Endothelial cell of umbilical vein (primary cell): ENCODE measurements at places on chromosomes 3 and 15. TPM values are rescaled to one million over a fixed set of nuclear protein-coding genes. Genes with fewer than 3 reads are reported as not detected.

GADL1 gene
- not detected in 2 replicates for total RNA-seq

QARS1 gene
- total RNA-seq, result 261 and 285 TPM in 2 replicates

SEMA4B gene
- 7.1 and 7.8 TPM in 2 replicates for total RNA-seq

FBXW12 gene
- not detected in 2 replicates for total RNA-seq

MUSTN1 gene
- total RNA-seq, result 0.62 and 2.2 TPM in 2 replicates

RTP1 gene
- total RNA-seq, result not detected in 2 replicates

- no peak for DNase-seq
Observed at GRCh38 chr15:91857772-91858171, 4.3 kb downstream of the SLCO3A1 start.

DNA sequence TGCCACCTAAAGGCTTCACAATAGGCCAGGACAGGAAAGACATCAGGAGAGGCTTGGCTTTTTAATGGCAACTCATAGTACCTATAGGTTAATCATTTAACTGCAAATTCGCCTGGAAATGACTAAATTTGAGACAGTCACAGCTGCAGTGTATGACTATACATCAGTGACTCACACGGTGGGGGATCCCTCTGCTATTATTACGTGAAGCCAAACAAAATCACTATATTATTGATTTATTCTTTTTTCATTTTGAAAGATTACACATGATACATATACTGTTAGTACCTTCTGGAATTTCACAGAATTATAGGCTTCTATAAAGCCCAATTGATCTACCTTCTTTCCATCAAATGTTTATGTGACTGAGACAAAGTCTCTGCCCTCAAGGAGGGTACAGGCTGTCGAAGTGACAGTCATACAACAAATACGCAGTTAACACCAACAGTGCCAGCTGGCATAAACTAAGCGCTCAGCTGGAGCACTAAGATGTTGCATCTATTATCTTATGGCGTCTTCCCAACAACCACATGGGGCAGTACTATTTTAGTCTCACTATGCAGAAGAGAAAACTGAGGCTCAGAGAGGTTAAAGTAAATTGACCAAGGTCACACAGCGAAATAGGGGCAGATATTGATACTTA, 82.0 kb upstream of the LMOD3 start:
- DNase-seq, result peak; percentile 55

- DNase-seq, result peak; percentile 14
Observed at GRCh38 chr3:134366928-134367811, 7.1 kb downstream of the AMOTL2 start.

GRCh38 chr3:43674345-43675085, 16.2 kb upstream of the ABHD5 start:
- no peak for DNase-seq

DNA sequence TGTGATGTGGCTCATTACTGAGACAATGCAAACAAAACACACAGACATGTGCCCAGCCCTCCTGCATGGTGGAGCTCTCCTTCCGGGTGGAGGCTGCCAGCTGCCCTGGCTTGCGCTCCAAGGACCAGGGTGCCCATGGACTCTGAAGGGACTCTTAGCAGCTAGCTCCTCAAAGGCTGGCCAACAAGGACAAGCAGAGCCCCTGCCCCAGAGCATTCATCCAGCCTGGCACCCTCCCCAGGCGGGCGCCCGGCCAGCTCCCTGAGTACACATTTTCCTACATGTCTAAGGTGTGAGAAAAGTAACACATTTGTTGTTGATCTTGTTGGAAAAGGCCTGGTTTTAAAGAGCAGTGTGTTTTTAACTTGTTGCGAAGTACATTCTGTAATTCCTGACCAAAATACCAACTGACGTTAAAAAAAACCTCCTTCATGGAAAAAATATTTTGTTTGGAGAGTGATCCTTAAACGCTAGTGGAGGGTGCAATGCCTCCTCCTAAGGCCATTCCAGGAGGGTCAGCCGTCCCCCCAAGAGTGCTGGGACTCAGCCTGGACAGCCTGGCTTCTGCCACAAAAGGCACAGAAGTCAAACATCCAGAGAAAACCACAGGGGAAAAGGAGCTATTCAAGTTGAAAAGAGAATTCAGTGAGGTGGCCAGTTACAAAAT, 86.9 kb downstream of the KLF15 start:
- peak; percentile 81 for DNase-seq

DNA sequence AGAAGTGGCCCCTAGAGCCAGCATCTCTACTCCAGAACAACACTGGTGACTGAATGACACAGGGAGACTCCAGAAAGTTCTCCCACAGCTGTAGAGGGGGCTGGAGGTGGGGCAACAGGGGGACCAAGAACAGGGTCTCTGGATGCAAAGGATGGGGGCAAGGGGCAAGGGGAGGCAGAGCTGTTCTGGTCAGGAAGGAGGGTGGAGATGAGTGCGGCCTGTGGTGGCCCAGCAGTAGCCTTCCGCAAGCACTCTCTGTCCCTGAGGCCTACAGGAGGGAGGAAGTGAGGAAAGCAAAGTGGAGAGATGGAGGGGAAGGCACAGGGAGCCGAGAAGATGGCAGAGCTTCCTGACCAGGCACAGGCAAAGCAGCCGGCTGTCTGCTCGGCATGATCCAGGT, 56.5 kb downstream of the HOMER2 start:
- DNase-seq, result no peak

DNA sequence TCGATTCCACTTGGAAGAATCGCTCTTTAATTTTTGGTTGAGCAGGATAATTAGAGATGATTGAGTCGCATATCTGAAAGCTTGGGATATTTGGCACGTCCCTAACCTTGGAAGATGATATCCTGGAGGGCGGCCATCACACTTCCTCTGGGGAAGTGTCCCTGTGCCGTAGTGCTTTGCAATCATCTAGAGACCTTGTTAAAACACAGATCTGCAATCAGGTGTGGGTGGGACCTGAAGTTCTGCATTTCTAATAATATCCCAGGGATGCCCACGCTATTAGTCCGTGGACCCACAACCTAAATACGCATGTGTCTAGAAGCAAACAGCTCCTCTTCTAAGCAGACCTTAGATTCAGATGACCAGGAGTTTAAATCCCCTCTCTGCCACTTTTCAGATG, 20.5 kb downstream of the MYO1E start:
- no peak for DNase-seq

GRCh38 chr3:150797155-150797554, 34.2 kb upstream of the SIAH2 start:
- DNase-seq, result no peak

DNA sequence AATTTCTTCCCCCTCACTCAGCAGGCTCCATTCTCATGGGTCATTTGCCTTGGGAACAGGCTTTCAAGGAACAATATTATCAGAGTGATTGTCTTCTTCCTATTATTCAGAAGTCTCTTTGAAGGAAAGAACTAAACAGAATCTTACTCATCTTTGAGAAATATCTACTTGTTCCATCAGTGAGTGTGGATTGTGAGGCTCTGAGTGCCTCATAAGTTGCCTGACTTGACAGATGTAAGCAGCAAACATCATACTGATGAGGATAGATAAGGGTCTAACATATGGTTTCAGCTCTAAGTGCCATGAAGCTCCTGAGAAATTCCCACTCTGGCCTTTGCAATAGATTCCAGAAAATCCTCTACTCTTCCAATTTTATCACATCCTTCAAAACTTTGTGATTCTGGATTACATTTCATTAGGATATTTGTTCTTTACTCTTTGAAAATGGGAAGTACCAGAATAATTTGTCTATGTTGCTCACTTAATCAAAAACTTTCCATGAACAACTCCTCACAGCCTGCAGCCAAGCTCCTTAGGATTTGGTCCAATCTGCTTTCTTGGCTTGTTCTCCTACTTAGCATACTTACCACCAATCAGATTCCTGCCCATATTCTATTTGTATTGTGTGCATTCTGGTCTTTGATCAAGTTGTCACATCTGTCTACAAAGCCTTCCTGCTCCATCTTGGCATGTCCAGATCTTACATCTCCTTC, 120.1 kb downstream of the RPL22L1 start:
- no peak for DNase-seq
